ENCODE measurements at places on chromosomes 1 and 21. TPM values are rescaled to one million over a fixed set of nuclear protein-coding genes. Genes with fewer than 3 reads are reported as not detected.

- DNase-seq: no peak
These were observed 34.8 kb downstream of the KIF21B start for GRCh38 chr1:200988693-200989092.

DNA sequence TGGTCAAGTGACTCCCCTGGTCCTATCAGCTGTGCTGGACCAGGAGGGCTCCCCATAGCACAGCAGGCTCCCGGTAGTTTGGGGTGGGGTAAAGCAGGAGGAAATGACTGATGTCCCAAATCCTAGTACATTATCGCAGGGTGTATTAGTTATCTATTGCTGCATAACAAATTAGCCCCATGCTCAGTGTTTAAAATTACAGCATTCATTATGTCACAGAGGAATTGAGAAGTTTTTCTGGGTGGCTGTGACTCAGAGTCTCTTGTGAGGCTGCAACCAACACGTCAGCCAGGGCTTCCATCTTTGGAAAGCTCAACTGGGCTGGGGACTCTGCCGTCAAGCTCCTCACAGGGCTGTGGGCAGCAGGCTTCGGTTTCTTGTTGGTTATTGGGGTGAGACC, 34.3 kb upstream of the LAPTM5 start:
- DNase-seq: no peak

DNA sequence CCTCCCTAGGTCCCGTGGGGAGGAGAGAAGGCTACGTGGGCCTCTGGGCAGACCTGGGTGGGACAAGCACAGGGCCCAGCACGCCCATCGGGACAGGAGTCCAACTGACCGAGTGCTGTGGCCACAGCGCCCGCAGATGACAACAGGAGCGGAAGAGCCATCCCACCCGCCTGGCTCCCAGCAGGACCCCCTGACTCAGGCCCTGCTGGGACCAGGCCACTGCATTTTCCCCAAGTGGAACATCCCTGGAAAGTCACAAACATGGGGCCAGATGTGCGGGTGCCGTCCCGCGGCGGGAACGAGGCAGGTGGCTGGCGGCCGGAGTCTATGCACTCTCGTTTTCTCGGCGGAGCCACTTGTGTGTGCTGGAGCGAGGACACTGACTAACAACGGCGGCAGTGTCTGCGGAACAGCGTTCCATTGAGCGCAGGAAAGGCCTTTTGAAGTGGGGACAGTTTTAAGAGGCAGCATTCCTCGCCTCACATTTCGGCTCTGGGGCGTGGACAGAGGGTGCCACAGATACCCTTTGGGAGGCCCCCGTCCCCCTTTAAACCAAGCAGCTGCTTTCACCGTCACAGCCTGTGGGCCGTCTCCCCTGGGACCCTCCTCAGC, 93.7 kb upstream of the ARHGEF16 start:
- DNase-seq: no peak

The BCL10 gene
- polyA plus RNA-seq: 29.9 TPM

The FAM3B gene
- 14.3 TPM for polyA plus RNA-seq

The FMO5 gene
- polyA plus RNA-seq: 5.2 TPM

The OSBPL9 gene
- polyA plus RNA-seq: 140 TPM

The FGR gene
- 4.9 TPM for polyA plus RNA-seq
